ENCODE measurements at places on chromosomes 2 and 18.

DNA sequence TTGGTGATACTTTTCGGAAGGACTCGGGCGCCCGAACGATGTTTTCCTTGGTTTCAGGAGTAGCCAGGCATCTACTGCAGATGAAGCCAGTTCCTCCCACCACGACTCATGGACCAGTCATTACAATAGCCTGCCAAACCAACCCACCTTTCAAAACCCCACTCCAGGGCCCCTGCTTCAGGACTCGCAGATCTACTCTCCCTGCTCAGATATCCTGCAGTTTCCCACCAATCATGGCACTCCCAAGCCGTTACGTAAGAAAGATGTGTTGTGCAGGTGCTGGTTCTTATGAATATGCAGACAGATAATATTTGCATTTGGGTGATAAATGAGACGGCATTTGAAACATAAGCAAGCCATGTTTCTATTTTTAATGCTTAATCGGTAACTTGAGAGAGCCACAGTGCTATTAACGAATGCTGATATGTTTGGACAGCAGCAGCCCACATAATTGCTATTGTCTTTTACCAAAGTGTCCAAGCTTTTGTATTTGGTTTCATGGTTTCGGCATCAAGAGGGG lies 3.5 kb upstream of the CYS1 start:
- DNase-seq: no peak

- no peak for DNase-seq
Measured at GRCh38 chr2:156526950-156527636, 90.9 kb downstream of the GPD2 start.

GRCh38 chr2:27802547-27802946 lies 31.0 kb downstream of the MRPL33 start:
- DNase-seq: no peak

- DNase-seq: peak; percentile 3
Measured at GRCh38 chr2:166516712-166517303, 22.8 kb upstream of the SCN7A start.

- DNase-seq: no peak
Measured at GRCh38 chr2:41993435-41993925, 54.3 kb upstream of the PKDCC start.

DNA sequence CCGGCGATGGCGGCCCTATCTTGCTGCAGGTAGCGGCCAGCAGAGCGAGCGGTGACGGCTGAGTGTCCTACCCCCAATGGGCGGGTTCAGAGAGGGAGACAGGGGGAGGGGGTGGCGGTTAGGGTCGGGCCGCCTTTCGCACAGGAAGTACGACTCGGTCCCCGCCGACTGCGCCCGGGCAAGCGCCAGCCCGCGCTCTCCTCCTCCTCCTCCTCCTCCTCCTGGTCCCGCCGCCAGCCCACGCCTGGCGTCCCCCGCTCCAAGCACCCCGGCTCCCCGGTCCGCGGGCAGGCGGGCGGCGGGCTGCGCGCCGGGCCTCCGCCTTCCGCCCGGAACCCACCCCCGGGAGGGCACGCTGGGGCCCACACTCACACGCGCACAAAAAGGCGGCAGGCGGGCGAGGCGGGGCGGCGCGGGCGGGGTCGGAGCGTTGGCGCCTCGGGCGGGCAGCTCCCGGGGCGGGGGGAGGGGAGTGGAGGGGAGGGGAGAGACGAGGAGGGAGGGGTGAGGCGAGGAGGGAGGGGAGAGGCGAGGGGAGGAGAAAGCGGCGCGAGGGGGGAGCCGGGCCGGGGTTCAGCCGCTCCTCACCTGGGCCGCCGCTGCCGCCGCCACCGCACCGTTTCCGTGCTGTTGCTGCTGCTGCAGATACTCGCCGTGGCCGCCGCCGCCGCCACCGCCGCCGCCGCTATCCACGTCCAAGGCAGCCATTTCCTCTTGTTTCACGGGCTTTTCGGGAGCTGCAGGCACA lies 1.2 kb downstream of the SP3 start:
- DNase-seq: peak; percentile 53

DNA sequence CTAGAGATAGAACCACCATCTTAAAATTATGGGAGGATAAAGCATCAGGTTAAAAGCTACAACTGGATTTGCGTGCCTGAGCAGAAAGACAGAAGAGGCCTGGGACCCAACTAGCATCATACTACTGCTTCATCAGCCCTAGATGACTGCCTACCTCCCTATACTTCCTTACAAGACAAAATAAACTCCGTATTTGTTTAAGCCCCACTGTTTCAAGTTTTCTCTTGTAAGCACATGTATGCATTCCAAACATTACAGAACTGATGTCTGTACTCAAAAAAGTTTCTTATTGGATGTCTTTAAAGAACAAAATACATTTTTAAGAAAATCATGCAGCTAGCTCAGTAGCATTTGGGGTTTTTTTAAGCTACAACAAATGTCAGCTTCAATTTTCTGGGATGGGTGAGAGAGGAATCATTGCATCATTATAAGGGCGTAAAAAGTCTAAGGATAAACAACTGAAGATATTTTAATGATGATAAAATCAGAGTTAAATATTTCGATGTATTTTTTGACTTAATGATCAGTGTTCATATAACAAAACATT lies 213.1 kb downstream of the EXOC6B start:
- no peak for DNase-seq

DNA sequence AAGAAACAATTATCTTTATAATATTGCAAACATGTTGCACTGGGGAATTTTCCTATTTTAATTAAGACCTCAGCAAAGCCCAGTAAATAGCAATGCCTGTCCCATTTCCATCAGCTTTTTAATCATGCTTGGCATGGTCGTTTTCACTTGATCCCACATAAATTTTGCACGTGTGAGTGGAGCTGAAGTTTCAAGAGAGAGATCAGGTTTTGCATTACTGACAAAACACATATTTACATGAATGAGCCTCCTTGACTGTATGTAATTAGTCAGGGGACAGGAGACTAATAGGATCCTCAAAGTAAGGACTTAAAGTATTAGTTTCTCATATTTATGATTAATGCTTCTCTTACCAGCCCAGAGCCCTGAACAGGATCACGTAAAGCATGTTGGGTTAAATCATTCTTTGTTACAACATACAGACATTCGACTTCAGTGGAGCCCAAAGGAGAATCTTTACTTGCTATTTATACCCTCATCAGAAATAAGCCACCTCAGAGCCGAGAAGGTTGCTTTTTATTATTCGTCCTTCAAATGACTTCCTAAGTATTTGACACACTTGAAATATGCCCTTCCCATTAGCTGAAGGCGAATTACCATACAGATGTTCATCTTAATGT lies 711.3 kb downstream of the GALR1 start:
- no peak for DNase-seq

DNA sequence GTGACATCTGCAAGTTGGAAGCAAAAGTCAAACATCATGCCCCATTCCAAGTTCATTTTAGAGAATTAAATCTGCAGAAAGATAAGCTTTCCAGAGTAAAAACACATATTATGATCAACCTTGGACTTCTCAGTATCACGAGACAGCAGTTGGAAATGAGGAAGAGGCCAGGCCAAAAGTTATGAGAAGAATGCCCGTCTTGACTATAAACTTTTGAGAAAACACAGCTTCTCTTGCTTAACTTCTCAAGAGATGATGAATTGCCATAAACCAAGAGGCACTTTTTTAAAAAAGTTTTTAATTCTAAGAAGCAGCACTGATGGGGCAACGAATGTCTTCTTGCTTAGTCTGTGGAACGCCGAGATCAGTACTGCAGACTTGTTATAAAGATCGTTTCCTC lies 52.6 kb upstream of the NFU1 start:
- DNase-seq: no peak

GRCh38 chr2:208360259-208361076 lies 46.1 kb upstream of the PTH2R start:
- DNase-seq: no peak

DNA sequence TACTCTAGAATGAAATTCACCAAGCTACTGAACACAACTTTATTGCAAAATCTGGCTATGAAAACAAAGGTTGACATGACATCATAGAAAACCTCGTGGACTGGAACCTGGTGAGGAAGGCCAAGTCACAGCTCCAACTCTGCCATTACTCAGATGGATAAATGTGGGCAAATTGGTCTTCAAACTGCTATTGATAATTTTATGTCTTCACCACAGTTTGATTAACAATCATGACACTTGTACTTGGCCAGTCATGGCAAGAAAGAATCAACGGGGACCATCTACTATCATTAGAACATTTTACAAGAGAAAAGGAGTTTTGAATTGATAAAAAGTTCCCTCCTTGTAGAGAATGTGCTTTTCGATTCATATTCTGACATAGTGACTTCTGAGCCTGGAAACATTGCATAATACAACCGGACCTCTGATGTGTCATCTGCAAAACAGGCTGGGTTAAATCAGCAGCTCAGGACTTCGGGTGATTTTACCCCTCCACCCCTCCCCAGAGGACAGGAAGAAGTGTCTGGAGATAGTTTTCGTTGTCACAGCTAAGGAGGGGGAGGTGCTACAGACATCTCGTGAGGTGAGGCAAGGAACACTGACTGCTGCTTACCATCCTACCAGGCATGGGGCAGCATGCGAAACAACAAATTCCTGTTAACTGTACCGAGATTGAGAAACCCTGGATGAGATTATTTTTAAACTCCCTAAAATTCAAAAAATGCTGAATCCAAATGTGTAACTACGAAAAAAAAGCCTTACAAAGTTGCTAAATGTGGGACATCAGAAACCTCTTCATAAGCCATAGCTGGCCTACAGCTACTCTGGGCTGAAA lies 8.4 kb downstream of the L3MBTL4 start:
- no peak for DNase-seq

- DNase-seq: no peak
Measured at GRCh38 chr2:165857876-165858275, 63.8 kb upstream of the GALNT3 start.

GRCh38 chr2:183427558-183427957 lies 303.3 kb downstream of the NUP35 start:
- no peak for DNase-seq

DNA sequence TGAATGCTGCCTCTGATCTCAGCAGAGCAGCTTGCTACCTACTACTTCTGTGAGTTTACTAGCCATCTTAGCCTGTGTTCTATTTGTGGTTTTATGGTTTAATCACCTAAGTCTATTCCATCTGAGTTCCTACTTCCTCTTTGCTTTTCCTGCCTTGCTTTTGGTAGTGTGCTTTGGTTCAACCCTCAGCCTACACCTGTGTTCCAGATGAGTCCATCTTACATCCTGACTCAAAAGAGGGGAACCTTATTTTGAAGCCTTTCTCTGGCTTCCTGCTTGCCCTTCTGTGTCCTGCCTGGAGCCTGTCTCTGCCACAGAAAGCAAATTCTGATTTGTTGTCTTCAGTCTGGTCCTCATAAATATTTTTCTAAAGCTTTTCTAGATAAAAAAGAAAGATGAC lies 530.3 kb upstream of the MEX3C start:
- DNase-seq: no peak

GRCh38 chr2:24163186-24163585 lies 11.7 kb upstream of the FAM228A start:
- no peak for DNase-seq

GRCh38 chr2:233210843-233211547 lies 40.5 kb upstream of the ATG16L1 start:
- DNase-seq: peak; percentile 76

- no peak for DNase-seq
Measured at GRCh38 chr2:189095101-189095500, 84.5 kb downstream of the COL5A2 start.

GRCh38 chr2:122266636-122267035 lies 511.2 kb downstream of the TSN start:
- no peak for DNase-seq

DNA sequence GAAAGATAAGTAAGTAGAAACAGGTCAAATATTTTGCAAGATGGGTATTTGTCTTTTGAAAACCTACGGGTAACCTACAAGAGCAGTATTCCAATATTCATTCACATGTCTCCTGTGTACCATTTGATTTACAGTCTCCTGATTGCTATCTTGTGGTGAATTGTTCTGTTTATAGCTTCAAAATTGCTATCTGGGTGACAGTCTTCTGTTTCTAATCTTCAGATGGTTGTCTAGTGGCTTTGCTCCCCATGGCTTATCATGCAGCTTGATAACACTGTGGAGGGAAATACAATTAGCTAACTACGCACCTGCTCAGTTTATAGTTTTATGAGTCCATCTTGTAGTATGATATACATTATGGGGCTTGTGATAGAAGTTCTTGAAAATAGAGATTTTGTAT lies 816.8 kb downstream of the CPS1 start:
- DNase-seq: no peak

GRCh38 chr2:56357655-56358295 lies 174.0 kb downstream of the CCDC85A start:
- no peak for DNase-seq

DNA sequence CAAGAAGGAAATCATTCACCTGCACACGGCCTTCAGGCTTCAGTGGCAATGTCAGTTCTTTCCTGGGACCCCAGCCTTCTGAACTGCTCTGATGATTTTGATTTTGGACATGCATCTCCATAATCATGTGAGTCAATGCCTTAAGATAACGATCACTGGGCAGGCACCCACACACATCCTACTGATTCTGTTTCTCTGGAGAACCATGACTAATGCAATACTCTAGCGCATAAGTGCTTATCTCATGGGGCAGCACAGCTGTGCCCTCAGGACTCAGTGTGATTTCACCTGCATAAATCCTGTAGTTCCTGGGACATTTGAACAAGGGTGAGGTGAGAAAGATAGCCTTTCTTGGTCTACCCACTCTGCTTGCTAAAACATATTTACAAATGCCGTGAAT lies 144.6 kb downstream of the AKAIN1 start:
- no peak for DNase-seq

DNA sequence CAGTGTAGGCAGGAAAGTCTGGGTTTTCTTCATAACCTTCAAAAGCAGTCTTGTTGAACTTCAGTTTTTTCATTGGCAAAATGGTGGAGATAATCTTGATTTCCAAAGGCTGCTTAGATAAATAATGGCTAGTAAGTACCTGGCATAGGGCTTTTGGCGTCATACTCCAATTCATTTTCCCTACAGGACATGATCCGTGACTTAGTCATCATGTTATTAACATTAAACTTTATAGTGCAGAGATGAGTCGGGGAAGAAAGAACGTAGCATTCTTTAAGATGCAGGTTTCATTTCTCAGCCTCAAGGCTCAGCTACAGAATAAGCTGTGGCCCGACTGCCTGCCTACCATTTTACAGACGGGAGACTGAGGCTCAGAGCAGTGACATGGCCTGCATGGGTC lies 64.0 kb downstream of the RALBP1 start:
- DNase-seq: peak; percentile 2

DNA sequence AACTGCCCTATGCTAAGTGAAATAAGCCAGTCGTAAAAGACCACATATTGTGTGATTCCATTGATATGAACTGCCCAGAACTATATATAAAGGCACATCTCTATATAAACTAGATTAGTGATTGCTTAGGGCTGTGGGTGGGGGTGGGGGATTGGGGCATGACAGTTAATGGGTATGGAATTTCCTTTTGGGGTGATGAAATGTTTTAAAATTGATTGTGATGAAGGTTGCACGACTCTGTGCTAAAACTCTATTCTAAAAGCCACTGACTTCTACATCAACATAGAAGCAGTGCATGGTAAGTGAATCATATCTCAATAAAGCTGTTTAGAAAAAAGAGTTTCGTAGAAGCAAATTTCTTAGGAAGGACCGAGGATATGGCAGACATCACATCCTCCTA lies 53.0 kb downstream of the CDCA7 start:
- no peak for DNase-seq

Measured in COLO829 (cell line).